Stimulated activated CD4-positive, alpha-beta T cell treated with anti-CD3 and anti-CD28 coated beads, Interleukin-1b, Interleukin-23, amount 100 ng/mL, for 4 hours (primary cell): ENCODE measurements at places on chromosomes 2 and 18.
A peak's percentile ranks its signal among the peaks of the same experiment; 100 is the strongest.

DNA sequence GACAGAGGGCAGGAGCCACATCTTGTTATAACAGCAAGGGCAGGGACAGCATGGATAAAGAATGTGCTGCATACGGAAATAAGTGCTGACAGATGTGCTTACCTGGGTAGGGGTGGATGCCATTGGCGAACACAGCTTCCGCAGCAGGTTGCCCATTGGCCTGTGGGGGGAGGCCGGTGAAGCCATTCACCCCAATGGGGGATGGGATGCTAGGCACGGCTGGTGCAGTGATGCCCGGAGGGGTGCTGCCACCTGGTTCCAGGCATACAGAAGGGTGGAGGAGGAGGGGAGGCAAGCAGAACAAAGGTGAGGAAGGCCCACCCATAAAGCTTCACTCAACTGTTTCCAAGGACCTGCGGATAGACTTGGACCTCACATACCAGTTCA is 294.9 kb downstream of the CELF4 start:
- DNase-seq, result no peak

DNA sequence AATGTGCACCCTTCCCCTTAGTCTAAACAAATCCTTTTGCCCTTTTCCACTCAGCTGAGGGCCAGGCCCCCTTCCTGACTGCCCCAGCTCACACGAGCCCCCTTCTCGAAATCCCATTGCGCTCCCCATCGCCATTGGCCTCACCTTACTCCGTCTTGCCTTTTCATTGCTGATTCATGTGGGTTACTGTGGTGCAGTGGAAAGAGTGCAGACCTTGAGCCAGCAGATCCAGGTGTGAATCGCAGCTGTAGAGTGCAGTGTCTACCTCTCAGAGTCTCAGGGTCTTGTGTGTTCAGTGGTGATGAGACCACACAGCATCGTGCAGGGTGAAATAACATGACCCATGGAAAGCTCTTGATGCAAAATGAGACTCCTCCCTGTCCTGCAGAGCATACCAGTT is 132.4 kb upstream of the APCDD1 start:
- DNase-seq, result no peak

DNA sequence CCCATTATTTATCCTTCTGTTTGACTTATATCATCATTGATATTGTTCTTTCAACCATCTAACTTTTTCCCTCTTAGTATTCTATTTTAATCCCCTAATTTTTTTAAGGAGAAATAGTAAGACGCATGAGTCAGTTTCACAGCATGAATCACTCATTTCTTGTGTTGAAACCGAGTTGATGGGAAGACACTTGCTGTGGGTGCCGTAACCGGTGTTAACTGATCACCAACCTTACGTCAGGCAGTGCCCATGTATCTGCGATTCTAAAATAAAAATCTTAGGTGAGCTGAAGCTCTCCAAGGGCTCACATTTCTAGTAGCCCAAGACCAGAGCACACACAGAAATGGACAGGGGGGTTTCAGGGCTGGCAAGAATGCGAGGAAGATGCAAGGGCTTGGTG is 348.1 kb downstream of the GALR1 start:
- DNase-seq, result no peak

DNA sequence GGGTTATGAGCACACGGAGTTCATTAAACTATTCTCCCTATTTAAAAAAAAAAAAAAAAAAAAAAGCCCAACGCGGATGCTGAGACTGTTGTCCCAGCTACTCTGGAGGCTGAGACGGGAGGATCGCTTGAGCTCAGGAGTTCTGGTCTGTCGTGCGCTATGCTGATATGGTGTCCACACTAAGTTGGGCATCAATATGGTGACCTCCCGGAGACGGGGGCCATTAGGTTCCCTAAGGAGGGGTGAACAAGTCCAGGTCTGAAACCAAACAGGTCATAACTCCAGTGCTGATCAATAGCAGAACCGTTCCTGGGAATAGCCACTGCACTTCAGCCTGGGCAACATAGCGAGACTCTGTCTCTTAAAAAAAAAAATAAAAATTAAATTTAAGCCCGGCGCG is 12.9 kb upstream of the ANKRD53 start:
- DNase-seq, result no peak

DNA sequence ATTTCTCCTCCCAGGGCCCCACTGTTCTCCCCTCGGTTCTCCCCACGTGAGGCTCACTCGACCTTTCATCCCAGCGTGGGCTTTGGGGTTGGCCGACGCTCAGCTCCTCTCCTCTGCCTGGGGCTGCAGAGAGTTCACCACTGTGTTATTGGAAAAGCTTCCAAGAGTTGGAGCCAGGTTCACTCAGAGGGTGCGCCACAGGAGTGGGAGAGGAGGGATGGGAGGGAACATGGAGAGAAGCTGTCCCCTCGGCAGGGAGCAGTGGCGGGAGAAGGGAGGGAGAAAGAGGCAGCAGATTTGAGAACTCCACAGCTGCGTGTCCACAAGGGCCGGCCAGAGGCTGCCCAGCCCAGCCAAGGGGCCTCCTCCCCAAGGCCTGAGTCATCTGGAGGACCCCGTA is 197.1 kb upstream of the SMAD2 start:
- DNase-seq, result no peak

- DNase-seq, result no peak
These were observed 28.2 kb downstream of the GREB1 start for GRCh38 chr2:11562011-11562410.

DNA sequence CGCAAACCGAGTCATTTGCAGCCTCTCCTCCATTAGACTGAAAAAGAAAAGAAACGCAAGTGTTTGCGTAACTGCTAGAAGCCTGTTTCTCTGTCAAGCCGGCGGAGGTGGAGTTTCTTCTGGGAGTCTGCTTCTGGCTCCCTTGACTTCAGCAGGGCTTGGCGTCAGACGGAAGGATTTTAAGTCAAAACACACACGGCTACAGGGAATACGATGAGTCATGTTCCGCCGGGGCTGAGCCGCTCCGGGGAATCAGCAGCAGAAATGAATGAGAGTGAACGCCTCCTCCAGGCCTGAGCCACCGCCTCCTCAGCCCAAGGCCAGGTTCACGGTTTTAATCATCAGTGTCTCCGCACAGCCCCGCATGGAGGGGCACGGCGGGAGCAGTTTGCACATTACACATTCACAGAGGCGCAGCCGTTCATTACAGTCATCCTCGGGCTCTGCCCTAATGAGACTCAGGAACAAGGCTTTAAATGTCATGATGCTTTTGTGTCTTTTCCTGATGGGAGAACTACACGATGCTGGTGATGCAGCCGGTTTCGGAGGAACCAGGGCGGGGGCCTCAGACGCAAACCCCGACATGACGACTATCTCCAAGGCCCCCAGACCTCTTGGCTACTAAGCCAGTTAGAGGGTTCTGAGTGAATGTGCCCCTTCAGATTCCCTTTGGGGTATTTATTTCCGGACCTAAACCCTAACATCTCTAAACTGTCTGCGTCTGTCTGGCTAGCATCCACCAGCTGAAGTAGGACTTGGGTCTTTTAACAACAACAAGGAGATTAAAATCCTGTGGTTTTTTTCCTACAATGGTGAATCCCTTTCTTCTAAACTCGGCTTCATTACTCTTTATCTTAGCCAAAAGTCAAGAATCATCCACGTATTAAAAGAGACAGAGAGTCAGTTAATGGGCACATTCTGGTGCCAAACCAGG is 11.1 kb upstream of the SCG2 start:
- no peak for DNase-seq

- DNase-seq, result no peak
These were observed 49.4 kb downstream of the MRPS9 start for GRCh38 chr2:105087273-105087672.

DNA sequence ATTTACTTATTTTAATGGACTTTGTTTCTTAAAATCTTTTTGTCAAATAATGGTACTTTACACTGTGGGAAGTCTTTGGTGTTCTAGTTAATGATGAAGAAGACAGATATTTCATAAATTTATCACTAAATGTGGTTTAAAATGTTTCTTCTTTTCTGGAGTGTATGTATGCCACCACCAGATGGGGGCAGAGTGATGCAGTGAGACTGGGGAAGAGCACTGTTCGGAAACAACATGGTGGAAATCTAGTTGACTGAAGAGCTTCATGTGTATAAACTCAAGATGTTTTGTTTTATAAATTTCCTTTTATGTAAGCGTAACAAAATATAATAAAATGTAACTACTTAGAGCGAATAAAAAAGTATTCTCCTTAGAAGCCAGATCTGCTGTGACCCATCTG is 195.1 kb downstream of the KCNE4 start:
- DNase-seq, result no peak

GRCh38 chr2:232667989-232668583 is 29.0 kb upstream of the GIGYF2 start:
- DNase-seq, result no peak

- no peak for DNase-seq
These were observed 3.9 kb downstream of the MAPRE3 start for GRCh38 chr2:26974352-26974751.

- no peak for DNase-seq
These were observed 51.4 kb upstream of the SCN1A start for GRCh38 chr2:166179201-166179600.

GRCh38 chr2:176687944-176688343 is 418.7 kb downstream of the MTX2 start:
- DNase-seq, result no peak

DNA sequence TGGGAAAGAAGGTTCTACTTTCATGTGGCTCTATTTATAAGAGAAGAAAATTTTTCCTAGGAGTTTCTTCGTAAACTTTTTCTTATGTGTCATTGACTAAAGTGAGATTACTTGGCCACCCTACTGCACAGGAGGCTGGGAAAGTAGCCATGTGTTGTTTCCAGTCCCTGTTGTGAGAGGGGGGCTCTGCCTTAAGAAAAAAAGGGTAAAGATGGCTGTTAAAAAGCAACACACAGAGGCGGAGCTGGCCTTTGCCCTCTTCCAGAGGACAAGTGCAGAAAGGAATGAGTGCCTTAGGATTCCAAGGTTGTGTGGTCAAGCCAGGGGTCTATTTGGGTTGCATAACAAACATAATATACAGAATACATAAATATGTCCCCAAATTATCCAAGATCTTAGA is 230.0 kb upstream of the CXCR4 start:
- DNase-seq, result no peak

GRCh38 chr2:181146171-181146570 is 165.8 kb downstream of the UBE2E3 start:
- no peak for DNase-seq

DNA sequence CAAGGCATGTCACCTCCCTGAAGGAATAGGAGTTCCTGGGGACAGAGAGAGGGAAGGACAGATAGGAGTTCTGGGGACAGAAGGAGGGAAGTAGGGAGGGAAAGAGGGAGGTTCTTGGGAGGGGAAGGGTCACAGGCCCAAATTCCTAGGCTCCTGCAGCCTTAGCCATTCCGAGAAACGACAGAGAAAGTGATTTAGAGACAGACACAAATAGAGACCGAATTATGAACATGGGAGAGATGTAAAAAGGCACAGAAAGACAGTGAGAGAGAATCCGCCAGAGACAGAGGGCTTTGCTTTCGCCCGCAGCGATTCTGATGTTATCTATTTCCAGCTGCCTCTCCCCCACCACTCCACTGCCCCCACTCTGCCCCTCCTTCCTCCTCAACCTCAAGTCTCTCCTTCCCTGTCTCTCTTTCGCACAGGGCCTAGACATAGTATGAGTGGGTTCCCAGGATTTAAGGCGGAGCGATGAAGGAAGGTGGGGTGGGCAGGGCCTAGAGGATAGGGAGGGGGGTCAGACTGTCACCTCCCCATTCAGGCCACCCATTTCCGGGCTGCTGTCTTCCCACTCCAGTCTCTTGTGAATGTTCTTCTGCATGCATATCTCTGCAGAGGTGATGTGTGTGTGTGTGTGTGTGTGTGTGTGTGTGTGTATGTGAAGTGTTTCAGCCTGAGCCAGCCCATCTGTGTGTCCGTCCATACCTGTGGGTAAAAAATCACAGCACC is 3.3 kb upstream of the WNT6 start:
- DNase-seq, result no peak

DNA sequence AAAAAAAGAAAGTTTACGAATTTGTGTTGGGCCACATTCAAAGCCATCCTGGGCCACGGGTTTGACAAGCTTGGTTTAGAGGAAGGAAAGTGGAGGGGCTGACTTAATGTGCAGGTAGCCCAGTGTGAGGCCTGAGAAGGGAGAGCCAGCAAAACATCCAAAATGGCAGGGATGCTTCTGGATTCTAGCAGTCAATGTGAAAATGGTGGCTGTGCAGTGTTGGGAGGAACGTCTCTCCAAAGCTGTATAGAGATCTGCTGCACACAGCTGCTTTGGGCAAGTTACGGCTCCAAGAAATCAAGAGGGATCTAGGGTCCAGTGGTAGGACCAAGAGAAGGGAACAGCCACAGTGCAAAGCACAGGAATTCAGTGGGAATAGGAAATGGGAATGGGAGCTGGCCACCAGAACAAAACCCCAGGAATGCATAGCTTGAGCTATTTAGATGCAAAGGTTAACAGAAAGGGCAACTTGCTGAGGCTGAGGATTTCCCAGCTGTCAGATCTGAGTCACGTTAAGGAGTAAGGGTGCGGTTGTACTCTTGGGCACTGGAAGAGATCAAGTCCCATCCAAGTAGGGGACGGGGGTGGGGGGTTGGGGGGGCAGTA is 70.6 kb downstream of the B3GNT2 start:
- DNase-seq, result no peak

- DNase-seq, result peak; percentile 52
These were observed 83.9 kb downstream of the ARHGEF4 start for GRCh38 chr2:130920415-130921163.

DNA sequence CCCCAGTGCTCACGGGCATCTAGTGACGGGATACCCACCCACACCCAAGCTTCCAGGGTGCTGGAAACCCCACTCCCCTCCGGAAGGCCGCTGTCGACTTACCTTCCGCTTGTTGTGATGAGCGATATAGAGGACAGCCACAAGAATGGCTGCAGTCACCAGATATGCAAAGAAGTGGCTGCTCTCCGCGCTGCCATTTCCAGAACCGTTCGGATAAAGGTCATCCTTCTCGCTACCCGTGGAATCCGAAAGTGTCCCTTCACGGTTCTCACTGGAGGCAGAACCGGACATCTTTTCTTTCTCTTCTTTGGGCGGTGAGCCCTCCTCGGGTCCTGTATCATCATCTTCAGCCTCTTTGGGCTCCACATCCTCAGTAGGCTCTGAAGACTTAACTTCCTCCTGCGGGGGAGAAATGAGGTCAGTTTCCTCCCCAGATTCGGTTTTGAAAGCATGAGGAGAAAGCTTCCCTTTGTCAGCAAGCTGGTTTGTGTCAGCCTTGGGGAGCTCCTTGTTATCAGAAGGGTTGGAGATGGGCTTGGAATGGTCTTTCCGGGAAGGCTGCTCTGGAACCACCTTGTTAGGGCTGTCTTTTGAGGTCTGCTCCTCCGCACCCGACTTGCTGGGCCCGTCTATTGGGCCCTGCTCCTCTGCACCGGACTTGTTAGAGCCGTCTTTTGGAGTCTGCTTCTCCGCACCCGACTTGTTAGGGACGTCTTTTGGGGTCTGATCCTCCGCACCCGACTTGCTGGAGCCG is 1.2 kb downstream of the TGOLN2 start:
- DNase-seq, result no peak
